Activated T-cell treated with anti-CD3 and anti-CD28 coated beads for 24 hours (primary cell): ENCODE measurements at places on chromosomes 12 and 14.
A peak's percentile ranks its signal among the peaks of the same experiment; 100 is the strongest.

DNA sequence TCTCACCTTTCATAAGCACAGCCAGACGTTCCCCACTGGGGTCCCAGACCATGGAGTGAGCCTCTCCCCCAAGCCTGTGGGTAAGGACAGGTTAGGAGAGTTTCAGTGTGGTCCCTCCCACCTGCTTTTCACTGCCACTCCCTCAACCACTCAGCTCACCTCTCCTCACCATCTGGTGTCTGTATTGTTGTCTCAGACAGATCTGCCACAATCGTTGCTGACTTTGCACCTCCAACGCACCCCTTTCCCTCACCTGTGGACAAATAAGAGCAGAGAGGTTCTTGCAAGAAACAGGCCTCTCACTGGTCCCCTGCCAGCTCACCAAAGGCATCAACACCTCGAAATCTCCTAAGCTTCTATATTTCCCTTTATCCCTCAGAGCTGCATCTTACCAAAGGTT lies 8.8 kb downstream of the MYG1 start:
- DNase-seq, result no peak

- no peak for DNase-seq
These were observed 199.3 kb upstream of the PPFIA2 start for GRCh38 chr12:81958406-81958805.

DNA sequence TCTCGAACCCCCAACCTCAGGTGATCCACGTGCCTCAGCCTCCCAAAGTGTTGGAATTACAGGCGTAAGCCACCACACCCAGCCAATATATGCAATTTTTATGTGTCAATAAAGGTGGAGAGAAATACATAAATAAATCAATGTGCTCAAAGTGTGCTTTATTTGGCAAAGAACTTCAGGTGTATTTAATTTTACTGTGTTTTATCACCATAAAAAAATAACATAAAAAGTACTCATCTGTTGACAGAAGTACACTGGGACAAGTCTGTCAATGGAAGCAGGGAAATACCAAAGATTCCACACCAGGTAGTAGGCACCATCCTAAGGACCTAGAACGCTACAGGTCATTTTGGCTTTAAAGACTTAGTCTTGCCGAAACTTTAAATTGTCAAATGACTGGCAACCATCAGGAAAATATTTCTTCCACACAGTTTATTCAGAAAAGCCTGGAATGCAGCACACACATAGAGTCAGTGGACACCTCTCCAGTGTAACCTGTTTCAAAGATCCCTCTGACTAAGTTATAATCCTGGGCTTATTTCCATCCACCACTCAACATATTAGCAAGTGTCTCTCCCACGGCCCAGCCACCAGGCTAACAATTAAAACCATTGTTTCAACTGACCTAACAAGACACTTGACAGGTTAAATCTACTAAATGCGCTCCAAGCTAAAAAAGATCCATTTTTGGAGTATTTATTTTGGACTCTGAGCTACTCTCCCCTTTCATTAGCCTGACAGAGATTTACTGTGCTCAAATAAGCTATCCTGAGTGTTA lies 4.2 kb downstream of the ERO1A start:
- no peak for DNase-seq

DNA sequence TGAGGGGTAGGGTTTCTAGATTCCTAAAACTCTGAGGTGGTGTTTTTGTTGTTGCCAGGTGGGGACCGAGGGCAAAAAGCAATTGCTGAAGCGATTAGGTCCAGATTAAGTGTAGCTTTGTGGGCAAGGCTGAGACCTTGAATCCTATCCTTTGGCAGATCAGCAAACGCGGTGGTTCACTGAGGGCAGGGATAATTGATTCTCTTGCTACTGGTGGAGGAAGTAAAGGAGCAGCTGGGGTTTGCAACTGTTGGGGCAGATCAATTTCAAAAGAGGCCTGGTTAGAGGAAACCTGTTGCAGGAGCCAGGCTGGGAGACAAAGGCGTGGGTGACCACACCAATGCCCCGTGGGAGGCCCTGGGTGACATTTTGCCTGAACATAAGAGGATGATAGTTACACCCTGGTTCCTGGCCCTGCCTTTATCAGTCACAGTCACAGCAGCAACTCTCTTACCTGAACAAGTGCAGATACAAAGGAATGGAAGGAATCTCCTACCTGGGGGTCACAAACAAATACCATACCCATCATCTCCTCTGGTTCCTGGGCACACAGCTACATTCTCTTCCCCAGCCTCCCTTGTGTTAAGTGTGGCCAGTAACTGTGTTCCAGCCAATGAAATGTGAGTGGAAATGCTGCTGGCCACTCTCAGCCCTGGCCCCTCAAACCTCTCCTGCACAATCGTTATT lies 43.3 kb upstream of the RASSF3 start:
- no peak for DNase-seq

- DNase-seq, result no peak
These were observed 42.2 kb upstream of the MBIP start for GRCh38 chr14:36362648-36363047.

DNA sequence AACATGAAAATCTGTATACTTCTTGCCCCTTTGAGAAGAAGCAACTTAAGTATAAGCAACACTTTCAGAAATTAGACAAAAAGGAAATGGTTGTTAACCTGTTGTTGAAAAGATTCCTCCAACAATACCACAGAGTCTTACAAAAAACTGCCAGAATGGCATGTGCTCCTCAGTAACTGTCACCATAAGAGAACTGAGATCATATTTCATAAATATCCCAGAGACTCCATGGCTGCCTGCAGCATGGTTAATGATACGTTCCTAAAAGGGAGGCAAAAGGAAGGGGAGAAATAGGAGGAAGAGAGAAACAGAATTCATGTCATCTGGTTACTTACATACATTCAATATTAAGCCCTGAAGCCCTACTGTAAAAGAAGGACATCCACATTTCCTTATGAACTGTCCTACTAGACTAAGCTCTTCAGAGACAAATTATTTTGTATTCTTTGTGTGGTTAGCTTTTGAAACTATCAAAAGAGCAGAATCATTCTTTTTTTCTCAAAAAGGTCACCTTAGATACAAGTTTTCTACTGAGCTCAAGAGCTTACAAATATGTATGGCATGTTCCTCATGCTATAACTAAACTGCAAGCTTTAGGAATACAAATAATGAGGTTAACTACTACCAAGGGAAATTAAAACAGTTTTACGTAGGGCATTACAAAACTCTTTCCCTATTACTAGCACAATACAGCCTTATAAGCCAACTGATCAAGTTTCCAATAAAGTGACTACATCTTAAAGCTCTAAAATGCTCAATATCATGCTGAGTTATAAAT lies 37.8 kb downstream of the ERGIC2 start:
- DNase-seq, result no peak

- no peak for DNase-seq
These were observed 171.5 kb downstream of the ANO2 start for GRCh38 chr12:5773550-5773949.

GRCh38 chr14:74940956-74941565 lies 14.3 kb downstream of the PGF start:
- DNase-seq, result no peak

DNA sequence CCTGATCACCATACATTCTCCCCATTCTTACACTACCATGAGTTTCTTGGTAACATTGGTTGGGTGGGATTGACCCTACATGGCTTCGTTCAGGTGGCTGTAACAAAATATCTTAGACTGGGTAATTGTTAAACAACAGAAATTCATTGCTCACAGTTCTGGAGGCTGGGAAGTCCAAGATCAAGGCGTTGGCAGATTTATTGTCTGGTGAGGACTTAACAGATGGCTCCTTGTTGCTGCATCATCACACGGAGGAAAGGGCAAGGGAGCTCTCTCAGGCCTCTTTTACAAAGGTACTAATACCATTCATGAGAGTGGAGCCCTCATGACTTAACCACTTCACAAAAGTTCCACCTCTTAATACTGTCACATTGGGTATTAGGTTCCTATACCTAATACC lies 116.7 kb upstream of the EGLN3 start:
- DNase-seq, result no peak

GRCh38 chr12:93466625-93467350 lies 526 bp upstream of the MRPL42 start:
- no peak for DNase-seq

DNA sequence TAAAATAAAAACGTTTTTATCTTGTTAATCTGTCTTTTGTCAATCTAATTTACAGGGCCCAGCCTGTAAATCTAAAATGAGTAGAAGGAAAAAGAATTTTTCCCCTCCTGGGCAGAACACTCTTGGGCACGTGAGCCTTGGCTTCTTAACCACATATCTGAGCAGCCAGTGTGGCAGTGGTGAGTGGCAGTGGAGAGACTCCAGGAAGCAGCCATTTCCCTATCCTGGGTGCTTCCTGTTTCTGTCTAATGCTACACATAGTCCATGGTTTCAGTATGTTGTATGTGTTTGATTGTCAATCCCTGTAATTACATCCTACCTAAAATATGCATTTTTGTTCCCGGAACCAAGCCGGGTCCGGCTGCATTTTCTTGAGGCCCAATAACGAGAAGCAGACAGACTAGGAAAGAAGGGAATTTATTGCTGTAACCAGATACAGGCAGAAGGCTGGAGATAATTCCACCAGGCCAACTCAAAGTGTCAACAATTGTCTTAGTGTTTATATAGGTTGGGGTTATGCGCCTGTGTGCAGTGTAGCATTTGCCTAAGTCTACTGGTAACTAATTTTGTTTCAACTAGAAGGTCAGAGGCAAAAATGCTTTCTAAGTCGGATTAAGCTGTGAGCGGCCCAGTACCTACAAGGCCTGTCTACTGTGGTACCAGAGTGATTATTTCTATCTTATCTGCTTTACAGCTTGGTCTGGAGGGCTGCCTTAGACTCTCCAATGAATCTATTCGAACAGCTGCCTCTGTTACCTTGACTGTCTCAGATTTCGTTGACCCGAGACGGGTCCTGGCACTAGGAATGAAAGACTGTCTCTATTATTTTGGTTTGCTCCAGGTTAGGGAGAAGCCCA lies 82.4 kb upstream of the RESF1 start:
- no peak for DNase-seq

GRCh38 chr12:27777141-27777540 lies 2.9 kb upstream of the KLHL42 start:
- no peak for DNase-seq

- DNase-seq, result no peak
These were observed 44.5 kb upstream of the EEA1 start for GRCh38 chr12:92973614-92974013.

GRCh38 chr14:105283028-105283427 lies 17.8 kb downstream of the BRF1 start:
- DNase-seq, result no peak

- DNase-seq, result no peak
These were observed 121.6 kb downstream of the GLT1D1 start for GRCh38 chr12:128974881-128975280.

GRCh38 chr12:131861261-131862083 lies 33.0 kb upstream of the ULK1 start:
- no peak for DNase-seq

- DNase-seq, result no peak
These were observed 8.7 kb downstream of the SHMT2 start for GRCh38 chr12:57237932-57238853.

DNA sequence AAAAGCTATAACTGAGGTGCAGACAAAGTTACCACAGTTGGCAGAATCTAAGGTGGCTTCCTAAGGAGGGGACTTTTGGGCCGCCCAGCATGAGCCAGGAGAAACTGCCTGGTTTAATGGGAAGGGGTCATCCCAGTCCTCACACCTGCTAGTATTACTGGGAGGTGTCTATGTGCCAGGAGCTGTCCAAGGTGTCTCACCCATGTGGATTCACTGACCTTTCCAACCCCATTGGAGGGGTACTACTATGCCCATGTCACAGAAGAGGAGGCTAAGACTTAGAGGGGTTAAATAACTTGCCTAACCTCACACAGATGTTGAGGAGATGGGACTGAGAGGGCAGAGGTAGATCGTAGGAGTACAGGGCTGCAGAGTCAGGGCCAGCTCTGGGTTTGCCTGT lies 10.2 kb downstream of the ABCB9 start:
- no peak for DNase-seq

GRCh38 chr12:113889076-113889475 lies 77.0 kb downstream of the RBM19 start:
- DNase-seq, result no peak

DNA sequence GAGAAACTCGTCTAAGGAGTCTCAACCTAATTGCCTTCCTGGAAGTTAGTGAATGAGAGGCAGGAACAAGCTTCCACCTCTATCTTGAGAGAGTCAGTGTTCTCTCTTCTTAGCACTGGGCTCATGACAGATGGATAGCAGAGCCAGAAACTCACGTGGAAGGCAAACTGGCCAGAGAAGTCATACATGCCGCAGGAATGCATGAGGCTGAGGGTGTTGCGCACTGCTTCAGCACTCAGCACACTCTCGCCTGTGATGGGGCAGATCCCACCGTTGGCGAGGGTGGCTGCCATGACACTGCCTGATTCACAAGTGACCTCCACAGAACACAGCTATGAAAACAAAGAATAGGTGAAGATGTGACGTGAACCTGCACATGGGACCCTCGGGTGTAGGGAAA lies 6.0 kb downstream of the SPRYD4 start:
- DNase-seq, result no peak

DNA sequence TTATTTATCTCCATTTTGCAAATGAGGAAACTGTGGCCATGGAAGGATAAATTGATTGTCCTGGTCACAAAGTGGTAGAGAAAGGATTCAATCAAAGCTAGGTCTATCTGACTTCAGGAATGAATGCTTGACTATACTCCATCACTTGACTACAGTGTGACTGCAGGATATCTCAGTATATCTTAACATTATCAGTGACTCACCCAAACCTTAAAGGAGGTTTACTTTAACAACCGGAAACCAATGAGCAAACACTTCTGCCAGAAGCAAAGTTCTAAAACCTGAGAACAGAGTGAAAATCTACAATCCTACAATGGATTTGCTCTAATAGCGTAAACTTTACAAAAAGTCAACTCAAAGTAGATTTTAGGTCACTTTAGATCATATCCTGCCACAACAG lies 277.0 kb downstream of the CEP128 start:
- DNase-seq, result no peak

- no peak for DNase-seq
These were observed 15.4 kb downstream of the SYNE2 start for GRCh38 chr14:63867933-63868921.

GRCh38 chr14:91837076-91837475 lies 30.3 kb downstream of the TC2N start:
- DNase-seq, result no peak

- no peak for DNase-seq
These were observed 390 bp downstream of the JKAMP start for GRCh38 chr14:59484639-59485175.

GRCh38 chr12:10673659-10674384 lies at the start of gene STYK1:
Gene STYK1 (minus strand): TSS chr12:10674052. CDS start chr12:10634618, 39,434 bp downstream.
- DNase-seq, result peak; percentile 54

GRCh38 chr14:63470962-63471793 lies 72.0 kb downstream of the PPP2R5E start:
- DNase-seq, result no peak

DNA sequence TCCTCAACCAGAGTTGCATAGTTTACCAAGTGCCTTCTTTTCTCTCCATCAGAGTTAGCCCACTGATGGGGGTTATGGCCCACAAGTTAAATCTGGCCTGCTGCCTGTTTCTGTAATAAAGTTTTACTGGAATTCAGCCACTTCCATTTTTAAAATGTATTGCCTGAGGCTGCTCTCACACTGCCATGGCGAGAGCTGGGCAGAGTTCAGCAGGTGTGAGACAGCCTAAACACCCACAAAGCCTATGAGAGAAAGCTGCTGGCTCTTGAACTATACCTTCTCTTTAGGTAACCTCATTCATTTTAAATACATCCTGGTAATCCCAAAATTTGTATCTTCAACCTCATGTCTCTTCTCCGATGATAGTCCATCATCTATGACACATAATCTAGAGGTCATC lies 86.1 kb downstream of the BCL2L14 start:
- DNase-seq, result no peak
